ENCODE measurements at places on chromosomes 5 and 9. TPM values are rescaled to one million over a fixed set of nuclear protein-coding genes. Genes with fewer than 3 reads are reported as not detected.

ZNF618 gene
- total RNA-seq = 2.2 TPM

PCAT7 gene
- total RNA-seq = 0.16 TPM

SLC27A6 gene
- total RNA-seq = not detected

CMYA5 gene
- total RNA-seq = 0.11 TPM

GPBP1 gene
- 69.9 TPM for total RNA-seq

GABRA1 gene
- total RNA-seq = not detected

BTNL8 gene
- not detected for total RNA-seq

RANBP3L gene
- total RNA-seq = 0.05 TPM

GLRA1 gene
- not detected for total RNA-seq

PCDHAC2 gene
- total RNA-seq = 0.32 TPM

SYK gene
- total RNA-seq = 0.74 TPM

OR1L6 gene
- not detected for total RNA-seq

CENPH gene
- 25.2 TPM for total RNA-seq
